Breast epithelium (tissue), 4 donors: ENCODE measurements at places on chromosomes 6 and 20. TPM values are rescaled to one million over a fixed set of nuclear protein-coding genes. Genes with fewer than 3 reads are reported as not detected.

The SCAND1 gene
- total RNA-seq = 87.5 TPM

The FOXF2 gene
- total RNA-seq = 1.6 TPM

The TMEM151B gene
- not detected for total RNA-seq

The SPATA25 gene
- total RNA-seq = 3.9 TPM

The SLC22A1 gene
- total RNA-seq = 1.3 TPM

The DLL1 gene
- 26.9 TPM for total RNA-seq

The THBS2 gene
- 73.0 TPM for total RNA-seq

The OR2H1 gene
- not detected for total RNA-seq

The ID4 gene
- 92.9 TPM for total RNA-seq

The ATP5F1E gene
- 31.4 TPM for total RNA-seq

The KCNK15 gene
- 7.3 TPM for total RNA-seq

The IMPG1 gene
- total RNA-seq = not detected

The NEU1 gene
- 44.6 TPM for total RNA-seq

The SASH1 gene
- 304 TPM for total RNA-seq

The RGS17 gene
- total RNA-seq = 0.29 TPM

The CYB5R4 gene
- 11.1 TPM for total RNA-seq

The KHDC1L gene
- total RNA-seq = not detected

The DEFB129 gene
- not detected for total RNA-seq

The BPIFB2 gene
- total RNA-seq = 1.0 TPM

The SF3B5 gene
- 122 TPM for total RNA-seq

The IL17A gene
- total RNA-seq = not detected

The LHFPL5 gene
- not detected for total RNA-seq

The PTK7 gene
- 7.0 TPM for total RNA-seq

The HACE1 gene
- 33.4 TPM for total RNA-seq

The GFOD1 gene
- 33.3 TPM for total RNA-seq
